ENCODE measurements at places on chromosomes 1 and 21.

DNA sequence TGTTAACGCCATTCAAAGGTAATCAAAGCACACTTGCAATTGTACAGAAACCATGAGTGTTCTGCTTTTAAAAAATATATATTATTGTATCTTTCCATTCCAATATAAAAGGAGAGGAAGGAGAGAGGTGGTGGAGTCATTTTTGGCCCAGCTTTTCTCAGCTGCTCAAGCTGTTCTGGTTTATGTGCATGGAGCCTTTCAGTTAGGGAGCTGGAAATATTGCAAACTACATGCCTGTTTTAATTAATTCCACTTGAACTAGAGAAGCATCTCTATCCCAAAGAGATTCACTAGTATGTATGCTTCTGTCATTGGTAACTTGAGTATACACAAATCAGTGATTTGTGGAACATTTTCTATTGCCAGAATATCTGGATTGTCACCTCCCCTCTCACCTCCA, 28.5 kb upstream of the C1orf105 start:
- no peak overlapping the region for H3K4me3 ChIP-seq
- no peak for DNase-seq
- H3K27ac ChIP-seq: no peak overlapping the region
- no peaks in the 10 kb centered on the region for H3K27me3 ChIP-seq

- no peak overlapping the region for H3K4me3 ChIP-seq
- H3K4me1 ChIP-seq: no peaks in the 10 kb centered on the region
- H3K36me3 ChIP-seq: no peaks in the 10 kb centered on the region
- no peak overlapping the region for H3K27ac ChIP-seq
- H3K27me3 ChIP-seq: no peaks in the 10 kb centered on the region
These were observed 26.9 kb upstream of the BACE2 start for GRCh38 chr21:41141031-41141457.

- no peaks in the 10 kb centered on the region for H3K27me3 ChIP-seq
- H3K27ac ChIP-seq: no peak overlapping the region
- H3K36me3 ChIP-seq: no peaks in the 10 kb centered on the region
These were observed 49.3 kb downstream of the CDC42BPA start for GRCh38 chr1:227268943-227269342.

DNA sequence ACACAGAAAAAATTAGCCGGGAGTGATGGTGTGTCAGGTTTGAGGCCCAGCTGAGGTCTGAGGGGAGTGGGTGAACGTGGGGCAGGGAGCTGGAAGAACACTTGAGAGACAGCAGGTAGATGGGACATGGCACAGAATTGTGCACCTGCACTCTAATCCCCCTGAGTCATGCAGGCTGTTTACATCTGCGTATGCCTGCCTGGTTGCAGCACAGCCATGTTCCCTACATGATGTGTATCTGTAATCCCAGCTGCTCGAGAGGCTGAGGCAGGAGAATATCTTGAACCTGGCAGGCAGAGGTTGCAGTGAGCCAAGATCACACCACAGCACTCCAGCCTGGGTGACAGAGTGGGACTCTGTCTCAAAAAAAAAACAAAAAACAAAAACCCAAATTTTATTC, 44.8 kb downstream of the ATP5PO start:
- H3K27me3 ChIP-seq: no peaks in the 10 kb centered on the region
- no peaks in the 10 kb centered on the region for H3K4me1 ChIP-seq
- no peaks in the 10 kb centered on the region for H3K36me3 ChIP-seq
- no peak overlapping the region for H3K27ac ChIP-seq
- no peak overlapping the region for H3K4me3 ChIP-seq
- DNase-seq: no peak

- H3K36me3 ChIP-seq: no peaks in the 10 kb centered on the region
- peak; percentile 80 for DNase-seq
- H3K4me3 ChIP-seq: no peak overlapping the region
- H3K27me3 ChIP-seq: no peaks in the 10 kb centered on the region
These were observed 2.7 kb downstream of the RORC start for GRCh38 chr1:151828921-151829320.

- DNase-seq: no peak
- H3K36me3 ChIP-seq: no peaks in the 10 kb centered on the region
- H3K4me1 ChIP-seq: no peaks in the 10 kb centered on the region
- no peaks in the 10 kb centered on the region for H3K27me3 ChIP-seq
- no peak overlapping the region for H3K4me3 ChIP-seq
These were observed 186.9 kb upstream of the VAMP3 start for GRCh38 chr1:7584157-7584556.

DNA sequence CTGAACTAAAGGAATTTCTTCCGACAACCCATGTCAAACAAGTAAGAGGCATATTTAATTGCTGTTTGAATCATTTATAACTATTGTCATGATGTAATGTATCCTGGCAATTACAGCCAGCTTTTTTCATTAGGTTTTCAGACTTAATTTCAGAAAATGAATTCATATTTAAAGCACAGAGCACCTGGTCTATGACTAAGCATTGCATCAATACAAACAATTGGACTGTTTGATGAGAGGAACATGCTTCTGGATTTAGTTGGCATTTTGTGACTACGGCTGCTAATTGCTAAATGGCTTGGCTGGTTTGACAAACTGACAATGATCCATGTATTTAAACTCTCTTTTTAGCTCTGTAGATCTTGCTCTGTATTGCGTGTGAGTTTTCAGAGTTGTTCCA, 853.4 kb downstream of the NCAM2 start:
- no peaks in the 10 kb centered on the region for H3K4me1 ChIP-seq
- H3K27me3 ChIP-seq: no peaks in the 10 kb centered on the region
- no peaks in the 10 kb centered on the region for H3K36me3 ChIP-seq
- H3K27ac ChIP-seq: no peak overlapping the region
- H3K4me3 ChIP-seq: no peak overlapping the region
